ENCODE measurements at places on chromosomes 3 and 15. TPM values are rescaled to one million over a fixed set of nuclear protein-coding genes. Genes with fewer than 3 reads are reported as not detected.

Gene STRC
- total RNA-seq: 0.18 TPM

Gene DNAH12
- not detected for total RNA-seq

Gene IMP3
- total RNA-seq: 49.9 TPM

Gene NTRK3
- 6.9 TPM for total RNA-seq

Gene TRIM59
- 0.76 TPM for total RNA-seq

Gene NANOGP8
- not detected for total RNA-seq

Gene SLCO2A1
- 15.4 TPM for total RNA-seq

Gene SLC51A
- 0.32 TPM for total RNA-seq

Gene PRR20G
- not detected for total RNA-seq

Data from left cardiac atrium (tissue), 4 donors.